Activated CD8-positive, alpha-beta memory T cell treated with anti-CD3 and anti-CD28 coated beads, Interleukin-2, amount 10 ng/mL, durations not matched to agents 7 days and 5 days (primary cell): ENCODE measurements at places on chromosomes 13 and 19.

DNA sequence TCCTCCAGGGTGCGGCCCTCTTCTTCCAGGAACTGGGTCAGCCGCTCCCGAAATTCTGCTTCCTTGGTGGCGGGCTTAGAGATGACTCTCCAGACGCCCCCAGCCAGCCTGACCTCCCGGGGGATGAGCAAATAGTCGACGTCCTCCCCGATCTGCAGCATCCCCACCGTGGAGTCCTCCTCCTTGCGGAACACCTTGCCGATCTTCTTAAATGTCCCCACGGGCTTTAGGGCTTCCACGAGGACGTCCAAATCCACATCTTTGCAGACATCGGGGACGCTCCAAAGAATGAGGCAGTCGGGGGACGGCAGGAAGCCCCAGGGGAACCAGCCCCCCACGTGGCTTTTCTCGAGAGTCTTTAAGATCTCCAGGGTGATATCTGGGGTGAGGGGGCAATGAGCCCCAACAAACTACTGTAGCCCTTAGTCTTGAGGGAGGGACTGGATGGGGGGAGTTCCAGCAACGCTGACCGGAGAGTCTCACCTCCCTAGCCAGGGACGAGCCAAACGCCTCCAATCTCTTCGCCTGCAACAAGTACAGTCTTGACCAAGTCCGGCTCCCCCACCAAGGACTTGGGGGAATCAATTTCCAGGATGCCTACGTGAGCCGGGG, 608 bp downstream of the CCDC8 start:
- no peak for DNase-seq

GRCh38 chr13:67520886-67521285, 290.8 kb upstream of the PCDH9 start:
- DNase-seq = no peak

- DNase-seq = no peak
These were observed 112.3 kb upstream of the KLF12 start for GRCh38 chr13:74246487-74246886.

DNA sequence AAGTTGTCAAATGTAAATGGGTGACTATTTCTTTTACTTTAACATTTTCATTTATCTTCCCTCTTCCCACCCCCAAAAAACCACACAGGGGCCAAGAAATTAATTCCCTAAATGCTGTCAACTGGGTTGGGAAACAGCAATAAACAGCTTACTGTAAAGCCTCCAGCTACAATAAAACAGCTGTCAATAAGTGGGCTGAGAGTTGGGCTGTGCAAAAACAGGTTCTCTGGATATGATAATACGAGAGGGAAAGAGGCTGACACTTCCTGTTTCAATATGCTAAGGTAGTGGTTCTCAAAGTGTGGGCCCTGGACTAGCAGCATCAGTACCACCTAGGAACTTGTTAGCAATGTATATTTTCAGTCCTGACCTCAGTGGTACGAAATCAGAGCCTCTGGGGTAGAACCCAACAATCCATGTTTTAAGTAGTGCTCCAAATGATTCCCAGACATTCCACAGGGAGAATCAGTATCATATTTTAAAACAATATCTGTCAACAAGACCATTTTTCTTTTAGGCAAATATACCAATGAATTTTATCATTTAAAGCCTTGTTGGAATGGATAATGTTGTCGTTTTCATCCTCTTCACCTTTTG, 8.4 kb downstream of the PCDH9 start:
- no peak for DNase-seq

DNA sequence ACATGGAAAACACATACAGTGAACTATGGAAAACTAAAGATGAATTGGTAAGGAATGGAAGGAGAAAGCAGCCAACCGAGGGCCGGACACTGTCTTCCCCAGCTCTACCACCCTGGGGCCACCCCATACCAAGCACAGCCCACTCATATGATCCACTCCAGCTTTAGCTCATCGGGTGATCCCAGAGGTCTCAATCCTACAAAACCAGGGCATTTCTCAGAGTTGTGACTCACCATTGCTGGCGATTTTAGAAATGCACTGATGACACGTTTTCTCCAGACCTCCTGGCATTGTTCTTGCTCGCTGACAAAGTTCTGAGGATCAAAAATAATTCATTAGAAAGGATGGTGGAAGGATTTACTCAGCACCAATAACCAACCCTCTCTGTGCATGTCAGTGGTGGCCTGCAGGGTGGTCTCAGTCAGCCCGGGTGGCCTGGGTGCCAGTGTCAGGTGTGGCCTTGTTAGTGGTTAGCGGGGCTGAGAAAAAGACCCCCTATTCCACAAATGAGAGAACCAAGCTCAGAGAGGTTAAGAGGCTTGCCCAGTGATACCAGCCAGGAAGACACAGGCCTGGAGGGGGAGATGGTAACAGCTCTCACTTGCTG, 6.6 kb downstream of the TMEM272 start:
- no peak for DNase-seq

GRCh38 chr13:100666124-100666523, 8.5 kb downstream of the TMTC4 start:
- DNase-seq = no peak

- peak; percentile 70 for DNase-seq
These were observed 2.3 kb downstream of the SPACA4 start for GRCh38 chr19:48608798-48609263.

- no peak for DNase-seq
These were observed at the start of gene APC2 for GRCh38 chr19:1449467-1450442. Gene APC2, plus strand, starts transcription at chr19:1450121. Its CDS starts 2,881 bp downstream, at chr19:1453002.

- no peak for DNase-seq
These were observed 76.0 kb upstream of the TSC22D1 start for GRCh38 chr13:44652168-44652567.

- no peak for DNase-seq
These were observed 249.3 kb downstream of the MYO16 start for GRCh38 chr13:108878732-108879131.

GRCh38 chr13:99429670-99430069, 71.6 kb upstream of the TM9SF2 start:
- no peak for DNase-seq

DNA sequence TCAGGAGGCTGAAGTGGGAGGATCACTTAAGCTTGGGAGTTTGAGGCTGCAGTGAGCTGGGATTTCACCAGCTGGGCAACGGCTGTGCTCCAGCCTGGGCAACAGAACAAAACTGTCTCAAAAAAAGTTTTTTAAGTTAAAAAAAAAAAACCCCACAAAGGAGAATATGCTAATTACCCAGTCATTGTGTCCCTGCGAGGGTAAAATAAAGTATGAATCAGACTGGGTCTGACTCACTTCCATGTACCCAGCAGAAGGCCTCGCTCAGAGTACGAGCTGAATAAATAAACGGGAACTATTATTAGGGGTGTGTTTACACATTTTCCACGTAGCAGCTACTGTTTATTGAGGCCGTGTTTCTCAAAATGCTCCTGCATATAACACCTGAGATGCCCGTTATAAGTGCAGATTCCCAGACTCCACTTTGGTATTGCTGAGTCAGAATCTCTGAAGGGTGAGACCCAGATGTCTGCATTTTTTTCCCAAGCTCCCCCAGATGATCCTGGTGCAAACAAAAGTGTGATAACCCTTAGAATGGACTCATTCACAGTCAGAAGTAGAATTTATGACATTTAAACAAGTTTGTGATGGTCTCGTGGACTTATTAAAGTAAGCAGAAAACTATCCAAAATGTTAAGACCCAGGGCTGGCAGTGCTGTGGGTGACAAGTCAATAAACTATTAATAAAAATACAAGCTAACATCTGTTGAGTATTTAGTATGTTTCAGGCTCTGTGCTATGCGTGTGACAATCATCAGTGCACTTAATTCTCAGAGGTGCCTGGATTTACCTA, 28.2 kb downstream of the KCNC3 start:
- DNase-seq = no peak

GRCh38 chr13:97308735-97309429, 86.7 kb downstream of the MBNL2 start:
- DNase-seq = no peak

DNA sequence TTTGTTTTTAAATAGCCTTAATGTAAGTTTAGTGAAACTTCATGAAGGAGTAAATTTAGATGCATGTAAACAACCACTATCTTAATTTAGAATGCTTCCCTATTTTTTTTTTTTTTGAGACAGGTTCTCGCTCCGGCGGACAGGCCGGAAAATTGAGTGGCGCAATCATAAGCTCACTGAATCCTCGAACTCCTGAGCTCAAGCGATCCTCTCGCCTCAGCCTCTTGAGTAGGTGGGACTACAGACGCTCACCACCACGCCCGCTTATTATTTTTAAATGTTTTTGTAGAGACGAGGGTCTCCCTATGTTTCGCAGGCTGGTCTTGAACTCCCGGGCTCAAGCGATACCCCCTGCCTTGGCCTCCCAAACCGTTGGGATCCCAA, 1.6 kb downstream of the TEX30 start:
- no peak for DNase-seq

DNA sequence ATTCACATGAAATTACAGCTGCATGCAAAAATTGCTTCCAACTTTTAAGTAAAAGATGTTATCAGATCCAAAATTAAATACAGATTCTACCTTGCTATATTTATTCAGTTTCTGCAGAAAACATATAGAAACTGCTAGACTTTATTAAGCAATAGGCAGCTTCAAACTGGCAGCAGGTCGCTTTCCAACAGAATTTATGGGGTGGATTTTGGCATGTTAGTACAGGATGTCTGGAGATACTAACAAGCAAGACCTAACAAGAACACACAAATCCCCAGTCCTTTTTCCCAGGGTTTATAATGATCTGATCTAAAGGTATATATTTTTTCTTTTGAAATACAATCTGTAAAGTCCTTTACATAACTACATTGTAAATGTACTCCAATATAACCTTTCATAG, 27.5 kb downstream of the TBC1D4 start:
- DNase-seq = no peak

DNA sequence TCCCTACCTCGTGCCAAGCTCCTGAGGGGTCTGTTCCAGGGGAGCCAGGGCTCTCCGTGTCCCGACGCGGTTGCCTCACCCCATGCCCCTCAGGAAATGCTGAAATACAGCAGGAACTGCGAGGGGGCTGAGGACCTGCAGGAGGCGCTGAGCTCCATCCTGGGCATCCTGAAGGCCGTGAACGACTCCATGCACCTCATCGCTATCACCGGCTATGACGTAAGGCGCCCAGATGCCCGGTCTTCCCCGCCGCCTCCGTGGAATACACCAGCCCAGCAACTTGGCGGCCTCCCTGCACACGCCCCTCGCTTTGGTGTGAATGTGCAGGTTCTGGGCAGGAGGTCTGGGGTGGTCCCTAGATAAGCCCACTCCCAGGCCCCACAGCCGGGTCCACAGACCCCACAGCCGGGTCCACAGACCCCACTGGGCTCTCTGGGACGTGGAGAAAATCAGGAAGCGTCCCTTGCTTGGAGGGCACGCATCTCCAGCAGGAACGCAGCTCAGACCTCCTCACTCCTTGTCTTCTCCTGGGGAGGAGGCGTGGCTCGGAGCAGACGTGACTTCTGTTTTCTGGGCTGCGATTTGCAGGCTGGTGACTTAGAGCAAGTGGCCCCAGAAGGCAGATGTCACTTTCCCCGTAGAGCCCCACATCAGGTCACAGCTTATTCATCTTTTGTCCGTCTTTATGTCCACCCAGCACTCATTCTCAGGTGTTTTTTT, 19.4 kb upstream of the F7 start:
- DNase-seq = no peak

- no peak for DNase-seq
These were observed 12.8 kb upstream of the TOMM40 start for GRCh38 chr19:44878120-44878865.

DNA sequence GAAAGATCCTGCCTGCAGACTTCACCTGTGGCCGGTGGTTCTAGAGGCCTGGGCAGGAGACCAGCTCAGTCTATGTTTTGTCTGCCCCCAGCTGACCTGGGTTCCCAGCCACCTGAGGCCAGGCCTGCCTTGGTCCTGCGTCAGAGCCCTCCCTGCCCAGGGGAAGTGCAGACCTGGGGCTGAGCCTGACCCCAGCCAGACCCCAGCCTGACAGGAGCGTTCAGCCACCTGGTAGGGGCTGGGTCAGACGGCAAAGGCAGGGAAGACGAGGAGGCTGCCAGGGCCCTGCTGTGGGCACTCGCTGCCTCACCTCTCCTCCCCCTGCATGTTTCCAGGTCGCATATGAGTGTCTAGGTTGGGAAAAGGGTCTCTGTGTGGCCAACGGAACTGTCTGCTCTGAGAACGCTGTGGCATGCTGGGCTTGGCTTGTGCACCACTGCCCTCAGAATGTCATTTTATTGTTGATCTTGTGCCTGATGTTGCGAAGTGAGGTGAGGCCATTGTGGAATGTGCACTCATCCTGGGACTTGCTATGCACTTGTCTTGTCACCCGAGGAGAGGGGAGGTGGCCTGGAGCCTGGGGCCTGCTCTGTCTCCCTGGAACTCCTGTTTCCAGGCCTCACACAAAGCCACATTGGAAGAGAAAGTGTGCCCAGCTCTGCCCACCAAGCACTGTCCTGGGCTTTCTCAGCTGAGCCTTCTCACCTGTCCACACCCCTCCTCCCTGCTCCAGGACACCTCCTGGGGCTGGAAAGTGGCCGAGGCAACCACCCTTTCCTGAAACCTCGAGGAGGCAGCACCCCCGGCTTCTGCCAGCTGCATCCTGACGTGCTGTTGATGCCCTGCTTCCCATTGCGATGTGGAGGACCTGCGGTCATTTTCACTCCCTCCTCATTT, 15.2 kb upstream of the MCF2L start:
- no peak for DNase-seq

DNA sequence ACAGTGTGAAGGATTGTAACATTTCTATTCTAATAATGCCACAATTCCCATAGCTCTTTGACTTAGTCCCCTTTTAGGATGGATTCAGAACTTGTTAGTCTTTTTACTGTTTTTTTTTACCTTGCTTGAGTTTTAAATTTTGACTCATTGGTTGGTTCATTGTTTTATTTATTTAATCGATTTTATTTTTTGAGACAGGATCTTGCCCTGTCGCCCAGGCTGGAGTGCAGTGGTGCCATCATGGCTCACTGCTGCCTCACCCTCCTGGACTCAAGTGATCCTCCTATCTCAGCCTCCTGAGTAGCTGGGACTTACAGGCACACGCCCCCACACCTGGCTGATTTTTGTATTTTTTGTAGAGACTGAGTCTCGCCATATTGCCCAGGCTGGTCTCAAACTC, 5.1 kb upstream of the RNF113B start:
- DNase-seq = no peak

DNA sequence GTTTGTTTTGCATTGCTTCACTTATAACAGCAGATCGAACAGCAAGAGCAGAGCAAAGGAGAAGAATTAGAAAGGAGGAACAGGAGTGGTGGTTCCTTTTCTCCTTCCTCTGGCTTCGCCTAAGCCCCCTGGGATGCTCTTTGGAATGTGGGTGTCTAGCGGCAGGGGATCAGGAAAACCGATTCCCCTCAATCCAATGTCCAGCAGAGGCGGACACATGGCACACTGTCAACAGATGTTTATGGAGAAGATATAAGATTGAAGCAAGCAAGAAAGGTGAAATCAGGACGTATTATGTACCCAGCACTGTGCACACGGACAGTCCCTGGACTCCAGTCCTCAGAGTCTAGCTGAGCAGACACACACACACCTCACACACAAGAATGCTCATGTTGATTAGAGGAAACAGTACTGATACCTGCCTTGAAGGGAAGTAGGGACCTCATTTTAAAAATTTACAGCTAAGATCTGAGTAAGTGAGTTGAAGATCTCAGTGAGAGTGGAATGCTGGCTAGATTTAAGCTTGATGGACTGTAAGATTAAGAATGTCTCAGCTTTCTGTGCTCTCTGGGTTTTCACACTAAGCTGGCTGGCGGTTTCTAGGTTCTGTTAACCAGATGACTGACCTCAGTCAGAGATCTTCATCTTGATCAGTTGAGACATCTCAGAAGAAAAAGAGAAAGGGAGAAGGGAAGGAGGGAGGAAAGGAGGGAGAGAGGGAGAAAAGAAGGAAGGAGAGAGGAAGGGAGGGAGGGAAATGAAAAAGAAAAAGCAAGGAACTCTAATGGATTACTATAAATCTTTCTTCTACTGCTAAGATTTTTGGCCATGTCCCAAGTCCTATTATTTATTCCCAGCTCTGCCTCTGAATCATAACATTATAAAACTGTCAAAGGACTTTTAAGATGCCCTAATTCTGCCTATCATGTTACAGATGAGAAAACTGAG, 44.8 kb downstream of the FLT1 start:
- DNase-seq = no peak
